ENCODE measurements at places on chromosomes 6 and 20. TPM values are rescaled to one million over a fixed set of nuclear protein-coding genes. Genes with fewer than 3 reads are reported as not detected.

Gene GTSF1L
- not detected for total RNA-seq

Gene MUC21
- not detected for total RNA-seq

Gene SLC4A11
- total RNA-seq: 1.1 TPM

Gene C20orf204
- total RNA-seq: 3.1 TPM

Gene FOXS1
- total RNA-seq: not detected

Gene UNC5CL
- 2.5 TPM for total RNA-seq

Gene VSX1
- total RNA-seq: not detected

Gene PM20D2
- 8.9 TPM for total RNA-seq

Gene ULBP3
- total RNA-seq: not detected
